ENCODE measurements at places on chromosomes 11 and 22. TPM values are rescaled to one million over a fixed set of nuclear protein-coding genes. Genes with fewer than 3 reads are reported as not detected.

The LRRC56 gene
- 4.4 TPM for total RNA-seq

DNA sequence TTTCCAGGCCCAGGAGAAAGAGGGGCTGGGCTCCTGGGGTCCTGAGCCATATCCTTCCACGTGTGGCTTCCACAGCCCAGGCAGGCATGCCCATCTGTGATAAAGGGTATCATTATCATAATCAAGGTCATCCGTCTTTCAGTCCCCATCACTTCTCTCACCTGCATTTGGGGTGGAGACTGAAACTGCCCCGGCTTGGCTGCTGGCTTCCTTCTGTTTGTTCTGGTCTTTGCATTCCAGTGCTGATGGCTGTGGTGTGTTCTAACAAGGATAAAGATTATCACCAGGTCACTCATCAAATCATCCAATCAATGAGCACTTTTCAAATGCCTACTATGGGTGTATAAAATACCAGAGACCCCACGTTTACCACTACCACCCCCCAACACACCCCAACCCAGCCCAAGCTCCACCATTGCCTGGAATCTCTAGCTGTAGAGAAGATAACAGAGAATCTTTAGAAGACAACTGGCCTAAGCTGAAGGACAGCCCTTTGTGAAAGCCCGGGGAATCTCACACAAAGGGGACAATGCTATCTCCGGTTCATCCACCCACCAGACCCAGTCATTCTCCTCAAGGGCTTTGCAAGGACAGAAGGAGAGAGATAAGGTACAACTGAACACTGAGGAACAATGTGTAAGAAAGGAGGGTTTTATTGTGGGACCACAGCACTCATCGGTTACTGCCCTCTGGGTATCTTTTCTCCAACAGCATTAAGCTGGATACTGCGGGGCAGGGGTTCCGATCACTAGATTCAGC is 54.9 kb downstream of the AHNAK start:
- DNase-seq: peak; percentile 50

The YAP1 gene
- total RNA-seq: 207 TPM

- DNase-seq: no peak
Observed at GRCh38 chr11:85766721-85767161, 44.2 kb downstream of the SYTL2 start.

DNA sequence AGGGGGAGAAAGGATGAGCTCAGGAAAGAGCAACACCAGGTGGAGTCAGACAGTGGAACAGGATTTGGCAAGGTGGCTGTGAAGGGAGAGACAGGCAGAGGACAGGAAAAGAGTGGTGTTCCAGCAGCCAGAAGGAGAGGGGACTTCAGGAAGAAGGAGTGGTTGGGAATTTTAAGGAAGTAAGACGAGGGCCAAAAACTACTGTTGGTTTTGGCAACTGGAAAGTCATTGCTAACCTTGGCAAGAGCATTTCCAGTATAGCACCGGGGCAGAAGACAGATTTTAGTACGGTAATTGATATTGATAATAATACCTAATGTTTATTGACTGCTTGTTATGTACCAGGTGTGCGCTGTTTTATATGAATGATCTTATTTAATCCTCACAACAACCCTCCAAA is 15.4 kb upstream of the DDX6 start:
- no peak for DNase-seq

Data from Caco-2 (cell line).